ENCODE measurements at places on chromosomes 3 and 15. TPM values are rescaled to one million over a fixed set of nuclear protein-coding genes. Genes with fewer than 3 reads are reported as not detected.

Gene C3orf33
- total RNA-seq = 5.4 TPM

DNA sequence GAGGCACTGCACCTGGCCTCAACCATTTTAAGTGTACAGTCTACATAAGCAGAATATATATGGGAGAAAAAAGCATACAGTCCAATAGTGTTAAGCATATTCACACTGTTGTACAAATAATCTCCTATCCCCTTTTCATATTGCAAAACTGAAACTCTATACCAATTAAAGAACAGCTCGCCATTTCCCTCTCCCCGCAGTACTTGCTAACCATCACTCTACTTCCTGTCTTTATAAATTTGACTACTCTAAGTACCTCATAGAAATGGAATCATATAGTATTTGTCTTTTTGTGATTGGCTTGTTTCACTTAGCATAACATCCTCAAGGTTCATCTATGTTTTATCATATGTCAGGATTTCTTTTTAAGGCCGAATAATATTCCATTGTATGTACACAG lies 21.6 kb upstream of the TASOR start:
- DNase-seq = no peak

DNA sequence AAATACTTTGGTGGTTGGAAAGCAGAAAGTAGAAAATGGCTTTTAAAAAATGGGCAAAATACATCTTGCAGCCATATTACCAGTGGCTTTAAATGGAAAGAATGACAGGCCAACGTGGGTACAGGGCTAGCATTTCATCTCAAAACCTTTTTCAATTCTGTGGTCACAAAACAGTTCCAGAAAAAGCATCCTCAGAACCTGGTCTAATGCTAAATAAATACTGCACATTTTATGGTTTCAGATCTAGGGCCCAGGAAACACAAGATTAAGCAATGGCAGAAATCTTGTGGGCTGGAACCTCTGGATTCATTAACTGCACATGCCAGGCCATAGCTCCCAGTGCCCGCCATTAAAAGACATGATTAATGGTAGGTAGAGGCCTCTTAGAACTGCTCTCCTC lies 470.2 kb upstream of the RASGRP1 start:
- no peak for DNase-seq

- DNase-seq = no peak
These were observed 10.1 kb downstream of the CEP63 start for GRCh38 chr3:134495980-134496379.

DNA sequence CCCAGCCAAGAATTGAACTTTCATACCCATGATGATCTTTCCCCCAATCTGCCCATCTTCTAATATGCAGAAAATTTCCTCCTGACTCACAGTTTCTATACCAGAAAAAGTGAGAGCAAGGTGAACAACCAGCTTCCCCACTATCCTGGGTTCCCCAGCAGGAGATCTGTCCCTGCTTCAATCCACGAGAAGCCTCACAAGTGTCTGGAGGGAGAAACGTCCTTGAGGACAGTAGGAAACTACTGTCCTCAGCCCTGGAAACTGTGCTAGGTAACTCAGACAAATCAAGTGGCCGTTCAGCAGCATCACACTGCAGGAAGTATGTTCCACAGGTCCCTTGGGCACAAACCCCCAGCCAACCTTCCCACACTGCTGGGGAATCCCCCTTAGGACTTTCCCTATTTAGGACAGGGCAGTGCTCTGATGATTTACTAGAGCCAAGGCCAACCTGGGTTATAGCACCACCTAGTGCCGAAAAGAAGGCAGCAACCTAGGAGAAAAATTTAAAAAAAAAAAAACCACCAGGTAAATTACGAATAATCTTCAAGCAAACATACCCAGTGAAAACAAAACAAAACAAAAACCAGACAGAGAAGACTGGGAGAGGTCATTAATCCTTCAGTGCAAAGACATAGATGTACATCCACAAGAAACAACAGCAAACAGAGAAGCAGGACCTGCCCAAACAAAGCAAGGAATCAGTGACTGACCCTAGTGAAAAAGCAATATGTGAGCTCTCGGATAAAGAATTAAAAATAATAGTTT lies 36.0 kb downstream of the MORC1 start:
- no peak for DNase-seq

GRCh38 chr3:38205472-38205805 lies 40.1 kb downstream of the OXSR1 start:
- no peak for DNase-seq

Measured in cerebellum (tissue), 4 donors.